ENCODE measurements at places on chromosomes 13 and 19.
A peak's percentile ranks its signal among the peaks of the same experiment; 100 is the strongest.

- peak; percentile 27 for DNase-seq
Measured at GRCh38 chr19:461721-462551, 1.1 kb upstream of the SHC2 start.

DNA sequence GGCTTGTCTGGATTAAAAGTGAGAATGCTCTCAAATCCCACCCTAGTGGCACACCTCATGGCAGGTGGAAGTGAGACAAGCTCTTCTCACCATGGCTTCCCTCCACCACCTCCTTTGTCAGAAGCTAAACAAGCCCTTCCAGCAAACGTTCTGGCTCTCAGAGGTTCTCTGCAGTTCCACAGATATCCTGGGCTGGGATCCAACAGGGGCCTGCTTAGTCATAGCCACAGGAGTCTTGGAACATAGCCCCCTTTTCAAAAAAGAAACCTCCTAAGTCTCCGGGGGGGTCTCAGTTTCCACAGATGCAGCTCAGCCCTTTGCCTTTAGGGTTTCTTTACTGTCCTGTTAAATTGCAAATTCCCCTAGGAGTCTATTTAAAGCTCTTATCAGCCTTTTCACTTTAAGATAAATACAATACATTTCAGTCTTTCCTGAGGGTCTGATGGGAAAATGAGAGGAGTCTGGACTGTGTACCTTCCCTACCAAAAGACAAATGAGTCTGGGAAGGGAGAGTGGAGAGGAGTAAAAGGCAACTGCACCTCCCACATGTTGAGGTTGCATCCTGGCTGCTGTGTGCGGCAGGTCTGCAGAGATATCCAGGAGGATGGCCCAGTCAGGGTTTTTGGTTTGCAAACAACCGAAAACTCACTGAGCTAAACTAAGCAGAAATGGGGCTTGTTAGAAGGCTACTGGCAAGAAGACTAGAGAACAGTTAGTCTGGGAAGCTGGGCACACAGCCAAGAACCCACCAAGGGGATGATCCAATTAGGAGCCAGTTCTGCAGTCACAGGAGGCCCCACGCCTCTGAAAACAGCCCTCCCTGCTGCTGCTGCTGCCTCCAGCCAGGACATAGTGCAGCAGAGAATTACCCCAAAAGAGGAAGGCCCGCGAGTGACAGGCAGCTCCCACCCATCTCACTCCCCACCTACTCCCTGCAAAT is 41.4 kb upstream of the SERP2 start:
- DNase-seq: peak; percentile 66

DNA sequence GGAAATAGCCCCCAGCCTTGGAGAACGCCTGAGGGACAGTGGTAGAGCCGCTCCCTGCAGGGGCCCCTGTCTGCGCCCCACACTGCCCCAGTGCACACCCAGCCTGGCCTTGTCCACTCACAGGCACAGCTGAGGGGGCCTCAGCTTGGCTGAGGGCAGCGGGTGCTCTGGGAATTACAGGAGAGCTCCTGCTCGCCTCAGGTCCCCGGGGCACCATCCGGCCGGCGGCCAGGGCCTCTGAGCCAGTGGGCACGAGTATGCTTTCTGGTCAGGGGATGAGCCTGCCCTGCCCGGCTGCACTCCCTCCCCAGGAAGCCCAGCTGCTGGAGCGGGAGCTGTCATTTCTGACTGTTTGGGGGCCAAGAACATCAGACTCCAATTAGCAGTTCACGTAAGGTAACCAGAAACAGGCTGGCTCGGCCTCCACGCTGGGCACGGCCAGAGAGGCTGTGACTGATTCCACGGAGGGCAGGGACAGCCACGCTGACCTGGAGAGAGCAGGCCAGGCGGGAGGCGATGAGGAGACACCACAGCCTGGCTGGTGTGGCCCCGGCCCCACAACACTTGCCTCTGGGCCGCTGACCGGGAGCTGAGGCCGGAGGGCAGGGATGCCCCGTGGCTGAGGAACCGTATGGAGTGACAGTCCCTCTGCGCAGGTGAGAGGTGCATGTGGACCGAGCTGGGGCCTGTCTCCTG is 15.4 kb downstream of the CEBPG start:
- DNase-seq: no peak

- no peak for DNase-seq
Measured at GRCh38 chr19:4687396-4687795, 17.3 kb upstream of the MYDGF start.

DNA sequence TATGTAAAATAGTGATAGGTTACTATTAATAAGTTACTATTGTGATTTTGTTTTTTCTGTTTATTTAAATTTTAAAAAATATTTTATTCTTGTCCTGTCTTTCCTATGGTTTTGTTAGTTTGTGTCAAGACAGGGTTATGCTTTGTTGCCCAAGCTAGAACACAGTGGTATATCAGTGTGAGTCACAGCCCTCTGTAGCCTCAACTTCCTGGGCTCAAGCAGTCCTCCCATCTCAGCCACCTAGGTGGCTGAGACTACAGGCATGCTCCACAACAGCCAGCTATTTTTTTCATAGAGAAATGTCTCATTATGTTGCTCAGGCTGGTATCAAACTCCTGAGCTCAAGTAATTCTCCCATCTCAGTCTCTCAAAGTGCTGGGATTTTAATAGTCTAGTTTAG is 99.5 kb downstream of the ZNF675 start:
- DNase-seq: no peak

DNA sequence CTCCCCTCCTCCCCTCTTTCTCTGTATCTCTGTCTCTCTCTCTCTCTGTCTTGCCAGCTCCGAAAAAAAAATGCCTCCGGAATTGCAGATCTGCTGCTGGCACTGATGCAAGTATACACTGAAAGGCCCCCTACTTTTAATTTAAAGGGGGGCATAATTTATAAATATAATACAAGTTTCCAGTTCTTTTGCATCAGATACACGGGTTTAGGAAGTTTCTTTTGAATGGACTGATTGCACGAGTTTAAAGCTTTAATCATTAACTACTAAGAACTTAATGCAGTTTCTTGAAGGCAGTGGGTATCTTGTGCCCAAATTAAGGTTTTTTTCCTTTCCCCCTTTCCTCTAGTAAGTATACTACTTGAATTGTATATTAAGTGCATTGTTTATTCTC is 1.4 kb downstream of the FGF9 start:
- DNase-seq: no peak

DNA sequence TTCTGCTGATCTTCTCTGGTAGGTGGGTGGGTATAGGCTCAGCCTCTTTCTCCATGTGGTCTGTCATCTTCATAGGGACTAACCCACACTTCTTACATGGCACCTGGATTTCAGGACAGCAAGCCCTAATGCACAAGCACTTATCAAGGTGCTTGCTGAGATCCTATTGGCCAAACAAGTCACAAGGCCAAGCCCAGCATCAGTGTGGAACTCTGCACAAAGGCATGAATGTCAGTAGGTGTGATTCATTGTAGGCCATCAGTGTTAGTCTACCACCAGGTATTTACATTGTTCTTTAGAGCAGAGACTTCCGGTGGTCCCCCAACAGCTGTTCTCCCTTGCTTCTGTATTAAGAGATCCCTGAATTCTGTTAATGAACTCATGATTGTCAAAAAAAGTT is 8.3 kb upstream of the RB1 start:
- no peak for DNase-seq

DNA sequence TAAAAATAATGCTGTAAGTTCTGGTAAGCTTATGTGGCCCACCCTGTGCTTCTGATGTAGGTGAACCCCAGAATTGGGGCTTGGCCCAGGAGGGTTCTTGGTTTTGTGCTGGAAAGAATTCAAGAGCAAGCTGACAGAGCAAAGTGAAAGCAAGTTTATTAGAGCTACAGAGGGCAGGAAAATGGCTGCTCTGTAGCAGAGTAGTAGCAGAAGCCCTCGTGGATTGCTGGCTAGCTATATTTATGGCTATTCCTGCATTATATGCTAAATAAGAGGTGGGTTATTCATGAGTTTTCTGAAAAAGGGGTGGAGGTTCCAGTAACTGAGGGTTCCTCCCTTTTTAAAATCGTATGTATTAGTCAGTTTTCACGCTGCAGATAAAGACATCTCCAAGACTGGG is 20.6 kb upstream of the ZNF599 start:
- no peak for DNase-seq

GRCh38 chr13:98567140-98567539 is 9.8 kb downstream of the STK24 start:
- DNase-seq: no peak

GRCh38 chr19:1161716-1162115 is 12.4 kb downstream of the SBNO2 start:
- DNase-seq: no peak

GRCh38 chr13:110911880-110912279 is 3.0 kb downstream of the ANKRD10 start:
- DNase-seq: no peak

- DNase-seq: no peak
Measured at GRCh38 chr19:12880551-12881171, 588 bp downstream of the DNASE2 start.

Measured in midbrain (tissue), 1 donor.